Chondrocyte (in vitro differentiated cells): ENCODE measurements at places on chromosomes 2 and 18. TPM values are rescaled to one million over a fixed set of nuclear protein-coding genes. Genes with fewer than 3 reads are reported as not detected.

DNA sequence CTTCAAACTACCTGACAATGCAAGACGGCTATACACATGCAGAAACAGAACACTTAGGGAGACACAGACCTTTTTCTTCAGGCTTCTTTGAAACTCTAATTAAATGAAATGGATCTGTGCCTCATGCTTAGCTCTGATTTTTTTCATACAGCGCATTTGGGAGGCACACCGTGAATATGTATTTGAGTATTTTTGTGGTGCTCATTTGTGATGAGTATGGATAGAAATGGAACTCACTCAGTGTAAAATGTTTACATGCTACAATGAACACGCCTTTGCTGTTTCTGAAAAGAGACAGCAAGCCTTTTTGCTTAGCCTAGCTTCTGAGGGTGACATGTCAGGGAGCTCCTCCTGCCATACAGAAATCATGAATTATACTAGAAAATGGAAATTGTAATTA lies 113.3 kb downstream of the FSHR start:
- H3K4me3 ChIP-seq = no peak overlapping the region
- no peaks in the 10 kb centered on the region for H3K4me1 ChIP-seq
- DNase-seq = no peak
- H3K27me3 ChIP-seq = peaks cover 23% of the 10 kb centered on the region
- no peaks in the 10 kb centered on the region for H3K36me3 ChIP-seq
- H3K27ac ChIP-seq = no peak overlapping the region

- H3K27ac ChIP-seq = no peak overlapping the region
- peaks cover 37% of the 10 kb centered on the region for H3K4me1 ChIP-seq
- H3K27me3 ChIP-seq = no peaks in the 10 kb centered on the region
- H3K36me3 ChIP-seq = no peaks in the 10 kb centered on the region
Measured at GRCh38 chr2:28444956-28445355, 50.9 kb upstream of the PLB1 start.

GRCh38 chr2:217956586-217957457 lies 46.0 kb downstream of the TNS1 start:
- H3K27ac ChIP-seq = peak overlapping the region; percentile 69
- peaks cover 7% of the 10 kb centered on the region for H3K36me3 ChIP-seq
- no peak for DNase-seq

DNA sequence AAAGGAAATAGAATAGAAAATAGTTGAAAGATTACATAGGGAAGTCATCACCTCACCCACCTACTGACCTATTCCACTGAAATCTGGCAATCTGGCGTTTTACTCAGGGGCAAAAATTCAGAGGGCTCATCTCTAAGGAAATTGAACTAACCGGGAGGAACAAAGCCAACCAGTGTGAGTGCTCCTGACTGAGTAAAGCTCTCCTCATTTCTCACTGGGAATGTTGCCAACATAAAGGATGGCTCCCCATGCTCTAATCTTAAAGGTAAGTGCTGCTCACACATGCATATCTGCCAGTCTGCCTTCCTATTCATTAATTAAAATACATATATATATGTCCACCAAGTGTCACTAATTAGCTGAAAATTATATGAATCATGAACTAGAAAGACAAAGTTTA lies 13.5 kb upstream of the DOK6 start:
- DNase-seq = no peak
- no peaks in the 10 kb centered on the region for H3K36me3 ChIP-seq
- no peaks in the 10 kb centered on the region for H3K27me3 ChIP-seq
- no peaks in the 10 kb centered on the region for H3K4me1 ChIP-seq
- H3K4me3 ChIP-seq = no peak overlapping the region

DNA sequence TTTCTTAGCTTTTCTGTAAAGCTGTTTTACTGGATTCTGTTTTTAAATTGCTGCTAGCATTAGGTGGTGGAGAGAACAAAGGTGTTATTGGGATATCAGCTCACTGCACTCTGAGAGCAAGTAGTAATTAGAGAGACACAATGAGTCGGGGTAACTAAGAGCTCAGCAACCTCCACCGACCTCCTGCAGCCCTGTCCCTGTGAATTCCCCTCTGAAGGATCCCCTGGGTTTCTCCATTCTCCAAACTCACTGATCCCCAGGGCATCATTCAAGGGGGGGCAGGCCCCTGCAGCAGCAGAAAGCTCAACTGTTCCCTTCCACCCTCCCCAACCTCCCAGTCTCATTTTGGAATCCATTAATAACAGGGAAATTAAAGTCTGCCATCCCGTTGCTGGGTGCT lies 73.0 kb downstream of the MTCL1 start:
- no peak overlapping the region for H3K4me3 ChIP-seq
- peaks cover 15% of the 10 kb centered on the region for H3K36me3 ChIP-seq
- no peaks in the 10 kb centered on the region for H3K27me3 ChIP-seq

DNA sequence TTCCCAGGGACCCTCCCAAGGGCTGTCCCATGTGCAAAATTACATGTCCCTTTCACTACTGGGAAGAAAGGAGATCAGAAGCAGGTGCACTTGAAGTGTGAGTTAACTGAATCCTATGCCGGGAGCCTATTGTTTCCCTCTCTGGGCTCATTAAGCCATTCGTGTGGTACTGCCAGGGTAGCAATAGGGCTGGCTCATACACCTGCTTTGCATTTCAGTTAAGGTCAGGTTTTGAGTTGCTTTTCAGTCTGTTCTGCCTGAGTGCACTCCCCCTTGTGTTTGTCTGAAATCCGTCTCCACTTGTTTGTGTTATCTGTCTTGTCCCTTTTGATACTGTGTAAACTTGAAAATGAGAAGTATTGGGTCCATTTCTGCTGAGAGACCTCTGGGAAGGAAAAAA lies 1232.6 kb upstream of the NRXN1 start:
- no peaks in the 10 kb centered on the region for H3K4me1 ChIP-seq
- no peaks in the 10 kb centered on the region for H3K36me3 ChIP-seq

The CYP26B1 gene
- total RNA-seq = 2.7 to 4.9 TPM (median 4.7 TPM) in 3 replicates
